ENCODE measurements at places on chromosomes 5 and 9.

GRCh38 chr5:176822793-176823481, 12.6 kb downstream of the UNC5A start:
- no peak for DNase-seq

- DNase-seq: peak; percentile 10
Observed at GRCh38 chr9:112921549-112921948, 30.9 kb upstream of the SLC46A2 start.

DNA sequence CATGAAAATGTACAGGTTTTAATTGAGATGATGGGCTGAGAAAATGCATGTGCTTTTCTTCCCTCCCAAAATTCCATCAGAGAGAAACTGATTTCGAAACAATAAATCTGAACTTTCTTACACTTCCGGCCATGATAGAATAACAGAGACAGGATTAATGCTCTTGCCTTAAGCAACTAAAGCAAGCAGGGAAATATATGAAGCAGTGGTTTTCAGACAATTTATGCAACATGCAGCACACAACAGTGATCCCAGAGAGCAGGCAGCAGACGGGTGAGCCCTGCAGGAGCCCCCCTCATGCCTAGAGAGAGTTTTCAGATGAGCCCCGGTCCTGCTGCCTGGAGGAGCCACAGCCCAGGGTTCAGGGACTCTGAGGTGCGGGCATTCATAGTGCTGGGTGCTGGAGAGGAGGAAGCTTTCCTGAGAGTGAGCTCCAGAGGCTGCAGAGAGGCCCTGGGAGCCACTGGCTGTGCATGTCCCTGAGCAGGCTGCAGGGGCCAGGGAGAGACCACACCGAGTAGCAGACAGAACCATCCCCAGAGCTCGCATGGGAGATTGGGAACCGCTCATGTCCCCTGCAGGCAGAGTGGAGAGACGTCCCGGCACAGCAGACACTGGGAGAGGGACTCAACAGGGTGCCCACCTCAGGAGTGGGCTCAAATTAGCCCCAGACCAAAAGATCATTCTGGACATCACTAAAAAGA, 143.5 kb downstream of the OLFM1 start:
- DNase-seq: no peak

- DNase-seq: no peak
Observed at GRCh38 chr5:69530561-69531405, 29.2 kb upstream of the GTF2H2C start.

GRCh38 chr5:142433526-142434321, 108.9 kb upstream of the SPRY4 start:
- DNase-seq: no peak

GRCh38 chr5:139855946-139856540, 60.4 kb downstream of the PSD2 start:
- no peak for DNase-seq

DNA sequence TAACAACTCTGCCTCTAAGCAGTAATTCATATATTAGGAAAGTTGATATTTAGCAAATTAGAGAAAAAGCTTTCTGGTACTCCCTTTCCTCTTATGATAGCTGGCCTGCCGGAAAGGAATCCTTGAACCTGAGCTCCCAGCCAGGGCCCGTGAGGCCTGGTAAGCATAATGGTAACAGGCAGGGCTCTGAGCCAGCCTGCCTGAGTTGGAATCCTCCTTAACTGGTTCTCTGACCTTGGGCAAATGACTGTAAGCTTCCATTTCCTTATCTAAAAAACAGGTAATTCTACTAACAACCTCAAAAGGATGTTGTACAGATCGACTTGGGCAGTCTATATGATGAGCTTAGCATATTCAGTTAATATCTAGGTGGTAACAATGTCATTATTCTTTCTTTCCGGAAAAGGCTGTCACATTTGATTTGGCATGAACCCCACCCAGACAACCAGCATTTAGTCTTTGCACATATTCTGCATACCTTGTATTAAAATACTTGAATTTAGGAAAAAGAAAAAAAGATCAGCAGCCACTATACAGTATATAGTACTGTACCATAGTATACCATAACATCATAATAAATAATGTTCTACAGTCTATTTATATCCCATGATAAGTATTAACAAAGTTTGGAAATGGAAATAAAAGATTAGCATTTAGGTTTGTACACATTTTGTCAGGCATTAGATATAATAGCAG, 55.7 kb upstream of the MAP3K1 start:
- no peak for DNase-seq

- DNase-seq: peak; percentile 50
Observed at GRCh38 chr9:128685636-128686489, 3.2 kb upstream of the SET start.

- DNase-seq: peak; percentile 30
Observed at GRCh38 chr5:58462623-58463230, 2.8 kb upstream of the PLK2 start.

- no peak for DNase-seq
Observed at GRCh38 chr5:139958432-139959148, 84.5 kb downstream of the NRG2 start.

DNA sequence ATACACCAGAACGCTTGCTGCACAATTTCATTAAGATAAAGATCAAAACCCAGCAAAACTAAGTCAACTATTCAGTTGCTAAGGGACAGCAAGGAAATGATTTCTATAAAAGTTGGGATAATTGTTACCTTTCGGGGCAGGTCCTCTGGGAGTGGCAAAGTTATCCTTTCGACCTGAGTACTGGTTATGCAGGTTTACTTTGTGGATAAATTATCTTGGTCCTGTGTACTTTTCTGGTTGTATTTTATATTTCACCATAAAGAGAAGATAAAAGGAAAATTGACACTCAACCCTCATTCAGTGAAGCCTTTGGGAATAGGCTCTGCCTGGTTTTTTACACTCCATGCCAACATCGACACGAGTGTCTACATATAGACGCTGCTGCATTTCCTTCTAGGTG, 146.5 kb downstream of the SYK start:
- DNase-seq: no peak

- DNase-seq: no peak
Observed at GRCh38 chr5:162268694-162269481, 201.3 kb downstream of the GABRG2 start.

DNA sequence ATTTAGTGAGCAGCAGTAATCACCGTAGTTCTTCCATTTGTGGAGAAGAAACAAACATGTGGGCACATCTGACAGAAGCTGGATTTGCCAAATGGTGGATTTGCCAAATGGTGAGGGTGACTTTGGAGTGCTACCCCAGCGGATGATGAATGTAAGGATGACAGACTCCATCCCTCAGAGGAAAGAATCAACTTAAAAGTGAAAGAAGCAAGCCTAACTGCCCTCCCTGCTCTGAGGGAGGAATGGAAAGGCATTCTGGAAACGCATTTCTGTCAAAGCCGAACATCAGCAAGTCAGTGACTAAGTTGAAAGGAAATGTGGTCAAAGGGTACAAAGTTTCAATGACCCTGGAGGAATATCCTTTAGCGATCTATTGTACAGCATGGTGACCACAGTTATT, 143.5 kb downstream of the GPBP1 start:
- no peak for DNase-seq

- no peak for DNase-seq
Observed at GRCh38 chr5:86337667-86338460, 279.9 kb upstream of the COX7C start.

GRCh38 chr5:80937584-80938356, 22.4 kb upstream of the RASGRF2 start:
- no peak for DNase-seq

GRCh38 chr5:168743617-168744016, 164.4 kb upstream of the PANK3 start:
- no peak for DNase-seq

DNA sequence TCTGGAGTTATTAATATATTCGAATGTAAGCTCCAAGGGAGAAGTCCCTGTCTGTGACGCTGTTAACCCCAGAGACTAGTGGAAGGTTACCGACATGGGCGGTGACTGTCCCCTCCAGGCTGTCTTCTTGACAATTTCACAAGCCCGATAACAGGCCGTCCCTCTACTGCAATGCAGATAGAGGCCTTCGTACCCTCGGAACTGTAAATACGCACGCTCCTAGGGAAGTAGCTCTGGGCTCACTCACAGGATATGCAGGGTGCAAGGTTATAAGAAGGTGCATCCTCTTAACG, 680 bp upstream of the RFK start:
- peak; percentile 66 for DNase-seq
